ENCODE measurements at places on chromosomes 7 and 10. TPM values are rescaled to one million over a fixed set of nuclear protein-coding genes. Genes with fewer than 3 reads are reported as not detected.

DNA sequence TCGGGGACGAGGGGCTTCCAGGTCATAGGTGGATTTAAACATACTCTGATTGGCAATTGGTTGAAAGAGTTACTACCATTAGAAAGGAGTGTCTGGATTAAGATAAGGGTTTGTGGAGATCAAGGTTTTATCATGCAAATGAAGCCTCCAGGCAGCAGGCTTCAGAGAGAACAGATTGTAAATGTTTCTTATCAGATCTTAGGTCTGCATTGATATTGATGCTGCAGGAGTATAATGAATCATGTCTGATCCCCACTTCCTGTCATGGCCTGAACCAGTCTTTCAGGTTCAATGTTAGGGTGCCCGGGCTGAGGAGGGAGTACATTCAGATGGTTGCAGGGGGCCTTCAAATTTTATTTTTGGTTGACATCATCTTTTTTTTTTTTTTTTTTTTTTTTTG, 51.4 kb downstream of the SH3PXD2A start:
- DNase-seq: no peak

Gene LRRD1
- not detected for total RNA-seq

- no peak for DNase-seq
Measured at GRCh38 chr7:94781236-94781635, 125.3 kb upstream of the SGCE start.

DNA sequence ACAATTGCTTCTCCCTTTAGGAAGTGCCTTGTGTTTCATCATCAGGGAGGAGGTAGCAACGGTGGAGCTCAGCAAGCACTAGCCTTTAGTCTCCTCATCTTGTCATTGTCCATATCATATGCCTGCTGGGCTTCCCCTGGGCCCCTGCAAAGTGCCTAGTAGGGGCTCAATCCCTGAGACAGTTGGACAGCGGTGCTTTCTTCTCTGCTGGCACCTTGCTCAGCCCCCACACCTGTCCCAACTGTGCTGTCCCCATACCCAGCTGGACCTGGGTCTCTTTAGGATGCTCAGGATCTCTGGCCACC, 5.5 kb downstream of the SMARCD3 start:
- DNase-seq: no peak

DNA sequence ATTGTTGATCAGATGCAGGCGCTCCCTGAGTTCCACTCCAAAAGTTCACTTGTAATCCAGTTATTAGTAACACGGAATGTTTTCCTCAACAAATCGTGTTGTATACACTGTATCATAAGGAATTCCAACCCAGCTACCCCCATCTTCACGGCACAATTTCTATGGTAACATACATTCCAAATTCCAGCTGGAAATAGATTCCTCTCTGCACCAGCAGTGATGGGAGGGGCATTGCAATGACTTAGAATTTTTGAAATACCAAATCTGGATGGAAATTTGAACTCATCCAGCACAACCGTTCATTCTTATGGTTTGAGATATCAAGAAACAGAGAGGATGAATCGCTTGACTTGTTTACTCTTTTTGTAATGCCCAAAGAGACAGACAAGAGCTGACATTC, 38.9 kb upstream of the RHEB start:
- no peak for DNase-seq

DNA sequence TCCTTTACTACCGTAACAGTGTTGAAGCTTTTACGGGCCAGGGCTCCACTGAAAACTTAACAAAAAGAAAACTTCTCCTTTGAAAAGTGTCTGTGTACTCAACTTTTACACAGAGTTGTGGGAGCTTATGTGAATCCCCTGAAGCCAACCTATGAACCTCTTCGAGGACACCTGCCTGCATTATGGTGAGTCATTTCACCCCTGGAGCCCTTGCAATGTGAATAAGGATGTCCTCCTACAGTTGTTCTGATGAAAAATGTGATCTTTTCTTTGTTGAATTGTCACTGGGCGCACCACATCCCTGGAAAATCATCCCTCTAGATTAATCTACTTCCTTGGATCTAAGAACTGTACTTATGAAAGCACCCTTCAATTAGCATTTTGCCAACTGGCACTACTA, 93.2 kb downstream of the SORCS1 start:
- no peak for DNase-seq

DNA sequence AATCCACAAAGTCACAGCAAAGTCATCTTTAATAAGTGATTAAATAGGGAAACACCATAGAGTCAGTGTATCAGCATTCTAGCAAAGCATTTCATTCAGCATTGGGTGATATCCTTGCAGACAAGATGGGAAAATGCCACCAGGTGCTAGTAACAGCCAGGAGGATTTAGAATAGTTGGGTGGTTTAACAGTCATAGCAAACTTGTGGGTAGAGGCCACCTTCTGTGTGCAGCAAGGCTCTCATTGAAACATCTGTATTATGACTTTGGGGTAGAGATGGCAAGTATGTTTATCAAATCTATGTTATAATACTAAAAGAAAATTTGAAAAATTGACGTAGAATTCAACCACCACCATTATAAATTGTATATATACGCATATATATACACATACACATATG, 26.4 kb upstream of the ADO start:
- DNase-seq: no peak

GRCh38 chr7:33535989-33536388, 369.4 kb upstream of the BMPER start:
- DNase-seq: no peak

Gene COL26A1
- total RNA-seq: not detected

Gene RELN
- total RNA-seq: not detected

DNA sequence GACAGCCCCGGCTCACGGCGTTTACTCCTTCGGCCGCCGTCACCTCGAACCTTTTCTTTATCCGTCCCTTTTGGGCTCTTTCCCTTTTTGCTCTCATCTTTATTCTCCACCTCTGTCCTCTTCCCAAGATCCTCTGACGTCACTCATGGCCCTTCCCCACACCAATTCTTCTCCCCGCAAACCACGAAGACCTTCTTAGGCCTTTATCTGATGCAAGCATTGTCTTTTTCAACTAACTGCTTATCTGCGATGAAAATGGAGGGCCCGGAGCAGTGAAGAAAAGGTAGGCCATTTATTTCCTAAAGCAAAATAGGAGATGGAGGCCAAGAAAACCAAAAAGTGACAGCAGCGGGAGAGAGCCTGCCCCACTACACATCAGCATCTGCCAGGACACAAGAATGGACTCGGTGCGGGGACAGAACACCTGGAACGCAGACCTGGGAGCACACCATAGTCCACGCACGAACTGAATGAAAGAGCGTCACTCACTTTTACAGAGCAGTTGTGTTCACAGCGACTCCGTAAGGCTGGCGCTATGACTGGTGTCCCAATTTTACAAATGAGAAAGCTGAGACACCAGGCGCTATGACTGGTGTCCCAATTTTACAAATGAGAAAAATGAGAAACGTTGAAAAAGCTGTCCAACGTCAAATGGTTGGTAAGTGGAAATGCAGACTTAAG, 45.3 kb downstream of the ZNF777 start:
- no peak for DNase-seq

DNA sequence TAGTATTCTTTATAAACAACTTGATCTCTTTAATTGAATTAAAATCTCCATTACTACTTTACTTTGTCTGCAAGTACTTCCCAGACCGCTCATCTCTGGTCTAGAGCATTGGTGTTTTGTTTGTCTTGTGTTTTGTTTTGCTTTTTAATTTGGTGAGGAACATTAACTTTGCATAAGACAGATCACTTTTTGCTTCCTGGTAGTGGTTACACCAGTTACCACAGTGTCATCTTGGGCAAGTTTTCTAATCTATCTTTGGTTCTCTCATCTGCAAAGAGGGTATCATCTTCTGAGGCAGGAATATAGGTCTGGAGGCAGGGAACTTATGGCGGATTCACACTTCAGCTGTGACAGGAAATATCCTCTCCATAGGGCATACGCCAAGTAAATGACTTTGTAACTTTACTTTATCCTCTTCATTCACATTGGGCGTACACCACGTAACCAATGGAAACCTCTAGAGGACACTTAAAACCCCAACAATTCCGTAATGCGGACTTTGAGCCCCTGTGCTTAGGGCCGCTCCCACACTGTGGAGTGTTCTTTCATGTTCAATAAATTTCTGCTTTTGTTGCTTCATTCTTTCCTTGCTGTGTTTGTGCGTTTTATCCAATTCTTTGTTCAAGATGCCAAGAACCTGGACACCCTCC, 83.2 kb upstream of the JAZF1 start:
- no peak for DNase-seq

GRCh38 chr7:32539919-32540531, 44.7 kb downstream of the AVL9 start:
- DNase-seq: no peak

Gene NUTM2A
- total RNA-seq: 0.48 TPM

- no peak for DNase-seq
Measured at GRCh38 chr10:34722404-34722803, 92.7 kb downstream of the PARD3 start.

DNA sequence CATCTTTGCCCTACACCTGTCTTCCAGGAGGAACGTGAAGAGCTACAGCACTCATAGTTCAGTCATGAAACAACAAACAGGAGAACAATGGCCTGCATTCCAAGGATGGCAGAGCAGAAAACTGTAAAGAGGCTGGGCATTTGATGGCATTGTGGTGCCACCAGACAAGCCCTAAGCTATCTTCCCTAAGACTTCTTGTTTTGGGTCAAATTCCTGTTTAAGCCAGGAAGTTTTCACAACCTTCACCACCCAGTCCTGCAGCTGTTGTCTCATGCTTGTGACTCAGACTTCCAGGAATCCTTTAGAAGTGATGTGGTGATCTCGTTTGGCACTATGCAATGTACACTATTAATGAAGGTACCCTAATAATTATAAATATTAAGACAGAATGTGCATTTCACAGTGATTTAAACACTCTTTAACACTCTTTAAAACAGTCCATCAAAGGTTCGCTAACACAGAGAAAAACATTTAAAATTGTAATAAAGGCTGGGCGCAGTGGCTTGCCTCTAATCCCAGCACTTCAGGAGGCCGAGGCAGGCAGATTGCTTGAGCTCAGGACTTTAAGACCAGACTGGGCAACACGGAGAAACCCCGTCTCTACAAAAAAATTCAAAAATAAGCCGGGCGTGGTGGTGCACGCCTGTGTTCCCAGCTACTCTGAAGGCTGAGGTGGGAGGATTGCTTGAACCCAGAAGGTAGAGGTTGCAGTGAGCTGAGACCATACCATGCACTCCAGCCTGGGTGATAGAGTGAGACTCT, 2.7 kb upstream of the HERPUD2 start:
- no peak for DNase-seq

Gene GRID1
- total RNA-seq: not detected

Gene DLX6
- not detected for total RNA-seq

Gene SPDYE6
- not detected for total RNA-seq

Gene WDR86
- 0.55 TPM for total RNA-seq

- no peak for DNase-seq
Measured at GRCh38 chr7:31811650-31812461, 124.8 kb downstream of the PPP1R17 start.

- DNase-seq: no peak
Measured at GRCh38 chr7:93538061-93538460, 36.5 kb downstream of the CALCR start.

DNA sequence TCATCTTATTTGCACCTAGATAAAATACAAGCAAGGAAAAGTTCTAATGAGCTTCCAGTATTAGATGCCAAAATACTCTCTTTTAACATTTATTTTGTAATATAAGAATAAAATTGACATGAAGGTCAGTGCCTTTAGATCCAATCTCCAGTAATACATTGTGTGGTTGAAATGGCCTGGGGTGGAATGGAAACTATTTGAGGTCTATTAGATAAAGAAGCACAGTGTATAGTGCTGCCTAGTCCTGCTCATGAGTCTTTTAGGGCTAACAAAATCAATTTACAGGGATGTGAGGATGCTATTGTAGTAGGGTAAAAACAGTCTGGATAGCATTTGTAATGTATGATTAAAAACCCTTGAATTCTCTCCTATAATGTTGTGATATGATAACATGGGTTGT, 84.5 kb upstream of the ETV1 start:
- DNase-seq: no peak

DNA sequence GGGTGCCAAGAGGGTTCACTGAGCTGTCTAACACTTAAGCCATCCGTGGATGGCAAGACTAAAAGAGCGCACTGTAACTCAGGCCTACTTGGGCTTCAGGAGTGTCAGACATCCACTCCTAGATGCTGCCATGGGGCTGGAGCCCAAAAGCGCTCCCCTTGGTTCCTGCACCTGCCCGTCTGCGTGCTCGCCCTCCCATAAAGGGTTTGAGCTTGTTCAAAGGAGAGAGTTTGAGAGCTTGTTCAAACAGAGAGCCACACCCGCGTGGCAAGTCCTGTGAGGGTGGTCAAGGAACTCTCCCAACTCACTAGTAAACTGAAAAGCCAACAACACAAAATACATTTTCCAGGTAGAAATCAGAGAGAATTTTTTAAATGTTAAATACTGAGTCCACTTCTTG, 256.7 kb downstream of the SEMA3A start:
- no peak for DNase-seq

DNA sequence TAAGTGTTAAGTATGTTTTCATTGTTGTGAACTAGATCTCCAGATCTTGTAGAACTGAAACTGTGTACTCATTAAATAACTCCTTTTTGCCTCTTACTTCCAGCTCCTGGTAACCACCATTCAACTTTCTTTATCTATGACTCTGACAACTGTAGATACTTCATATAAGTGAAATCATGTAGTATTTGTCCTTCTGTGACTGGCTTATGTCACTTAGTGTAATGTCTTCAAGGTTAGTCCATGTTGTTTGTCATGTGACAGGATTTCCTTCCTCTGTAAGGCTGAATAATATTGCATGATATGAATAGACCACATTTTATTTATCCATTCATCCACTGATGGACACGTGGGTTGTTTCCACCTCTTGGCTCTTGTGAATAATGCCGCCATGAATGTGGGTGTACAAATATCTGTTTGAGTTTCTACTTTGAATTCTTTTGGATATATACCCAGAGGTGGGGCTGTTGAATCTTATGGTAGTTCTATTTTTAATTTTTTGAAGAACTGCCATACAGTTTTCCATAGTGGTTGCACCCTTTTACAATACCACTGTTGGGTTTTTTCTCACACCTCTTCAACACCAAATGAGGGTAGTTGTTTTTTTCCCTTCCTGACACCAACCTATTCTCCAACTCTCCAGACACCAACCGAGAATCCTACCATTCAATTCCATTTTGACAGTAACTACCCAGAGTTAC, 10.7 kb upstream of the FMC1 start:
- DNase-seq: no peak

Gene FXYD4
- total RNA-seq: not detected

Gene CDHR1
- total RNA-seq: 1.4 TPM

Measured in CD8-positive, alpha-beta memory T cell (primary cell).